ENCODE measurements at places on chromosomes 7 and 10.
A peak's percentile ranks its signal among the peaks of the same experiment; 100 is the strongest.

DNA sequence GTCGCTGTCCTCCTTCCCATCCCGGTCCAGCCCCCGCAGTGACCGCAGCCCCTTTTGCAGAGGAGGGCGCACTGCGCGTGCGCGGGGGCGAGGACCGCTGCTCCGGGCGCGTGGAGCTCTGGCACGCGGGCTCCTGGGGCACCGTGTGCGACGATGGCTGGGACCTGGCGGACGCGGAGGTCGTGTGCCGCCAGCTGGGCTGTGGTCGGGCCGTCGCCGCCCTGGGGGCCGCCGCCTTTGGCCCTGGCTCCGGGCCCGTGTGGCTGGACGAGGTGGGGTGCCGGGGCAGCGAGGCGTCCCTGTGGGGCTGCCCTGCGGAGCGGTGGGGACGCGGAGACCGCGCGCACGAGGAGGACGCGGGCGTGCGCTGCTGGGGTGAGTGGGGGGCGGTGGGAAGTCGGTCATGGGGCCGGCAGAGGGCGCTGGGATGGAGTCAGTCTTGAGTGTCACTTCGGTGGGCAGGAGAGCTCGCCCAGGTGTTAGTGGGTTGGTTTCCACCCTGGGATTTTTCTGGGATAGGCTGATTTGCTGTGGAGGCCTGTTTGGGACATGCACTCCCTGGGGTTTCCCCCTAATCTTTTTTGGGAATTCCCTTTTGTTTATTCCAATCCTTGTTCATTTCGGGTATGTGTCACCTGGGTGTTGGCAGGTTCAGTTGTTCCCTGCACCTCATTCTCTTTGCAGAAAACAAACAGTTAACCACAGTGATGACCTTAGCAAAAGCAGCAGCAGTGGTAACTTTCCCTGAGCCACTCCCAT, 11.6 kb downstream of the SCART1 start:
- no peak for DNase-seq

DNA sequence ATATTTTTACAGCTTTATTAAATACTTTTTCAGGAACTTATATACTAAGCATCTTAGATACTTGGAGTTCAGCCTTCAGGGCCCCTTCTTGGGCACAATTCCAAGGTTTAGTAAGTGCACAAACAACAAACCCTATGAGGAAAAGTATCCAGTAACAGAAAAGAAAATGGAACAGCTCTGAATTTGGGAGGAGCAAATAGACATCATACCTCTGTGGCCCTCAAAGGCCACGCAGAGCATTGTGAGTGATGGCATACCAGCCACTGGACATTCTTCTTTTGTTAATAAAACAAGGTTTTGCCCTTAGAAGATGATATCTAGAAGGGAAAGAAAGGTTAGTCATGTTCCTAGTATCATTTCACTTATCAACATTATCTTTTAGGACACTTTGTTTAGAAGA, 46.0 kb downstream of the ST7 start:
- DNase-seq, result no peak

GRCh38 chr7:137151041-137151689, 192.4 kb downstream of the PTN start:
- no peak for DNase-seq

- peak; percentile 89 for DNase-seq
These were observed 42.8 kb downstream of the GRB10 start for GRCh38 chr7:50739744-50740435.

GRCh38 chr7:143193880-143194279, 10.7 kb downstream of the TAS2R39 start:
- DNase-seq, result no peak

GRCh38 chr10:17119845-17120244, 9.8 kb downstream of the CUBN start:
- no peak for DNase-seq

DNA sequence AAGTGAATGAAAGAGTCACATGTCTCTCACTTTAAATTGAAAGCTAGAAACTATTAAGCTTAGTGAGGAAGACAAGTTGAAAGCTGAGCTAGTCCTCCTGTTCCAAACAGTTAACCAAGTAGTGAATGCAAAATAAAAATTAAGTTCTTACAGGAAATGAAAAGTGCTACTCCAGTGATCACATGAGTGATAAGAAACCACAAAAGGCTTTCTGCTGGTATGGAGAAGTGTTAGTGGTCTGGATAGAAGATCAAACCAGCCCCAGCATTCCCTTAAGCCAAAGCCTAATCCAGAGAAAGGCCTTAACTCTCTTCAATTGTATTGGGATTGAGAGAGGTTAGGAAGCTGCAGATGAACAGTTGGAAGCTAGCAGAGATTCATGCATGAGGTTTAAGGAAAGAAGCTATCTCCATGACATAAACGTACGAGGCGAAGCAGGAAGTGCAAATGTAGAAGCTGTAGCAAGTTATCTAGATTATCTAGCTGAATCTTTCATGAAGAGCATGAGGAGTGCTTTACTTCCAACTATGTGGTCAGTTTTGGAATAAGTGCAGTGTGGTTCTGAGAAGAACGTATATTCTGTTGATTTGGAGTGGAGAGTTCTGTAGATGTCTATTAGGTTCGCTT, 261.6 kb downstream of the MDFIC start:
- DNase-seq, result peak; percentile 21

GRCh38 chr10:44011603-44011981, 362.9 kb upstream of the ZNF32 start:
- no peak for DNase-seq

DNA sequence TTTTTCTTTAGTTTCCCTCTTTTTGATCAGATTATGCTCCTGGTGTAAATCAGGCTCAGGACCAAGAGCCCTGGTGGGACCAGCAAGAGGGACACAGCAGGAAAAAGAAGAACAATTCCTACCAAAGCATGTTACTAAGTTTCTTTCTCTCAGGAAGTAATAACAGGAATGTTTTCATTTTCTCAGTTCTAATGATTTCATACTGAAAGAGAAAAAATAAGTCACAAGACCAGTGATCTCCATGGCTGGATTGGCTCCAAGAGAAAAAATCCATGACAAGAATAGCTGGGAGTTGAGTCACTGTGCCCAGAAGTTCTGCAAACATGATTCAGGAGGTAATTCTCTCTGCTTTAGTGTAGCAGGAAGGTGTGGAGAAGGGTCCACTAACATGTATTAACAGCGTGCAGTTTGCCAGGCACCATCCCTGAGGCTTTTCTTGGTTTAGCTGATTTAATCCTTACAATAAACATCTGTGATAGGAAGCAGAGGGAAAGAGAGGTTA, 23.8 kb upstream of the IFIT2 start:
- no peak for DNase-seq

DNA sequence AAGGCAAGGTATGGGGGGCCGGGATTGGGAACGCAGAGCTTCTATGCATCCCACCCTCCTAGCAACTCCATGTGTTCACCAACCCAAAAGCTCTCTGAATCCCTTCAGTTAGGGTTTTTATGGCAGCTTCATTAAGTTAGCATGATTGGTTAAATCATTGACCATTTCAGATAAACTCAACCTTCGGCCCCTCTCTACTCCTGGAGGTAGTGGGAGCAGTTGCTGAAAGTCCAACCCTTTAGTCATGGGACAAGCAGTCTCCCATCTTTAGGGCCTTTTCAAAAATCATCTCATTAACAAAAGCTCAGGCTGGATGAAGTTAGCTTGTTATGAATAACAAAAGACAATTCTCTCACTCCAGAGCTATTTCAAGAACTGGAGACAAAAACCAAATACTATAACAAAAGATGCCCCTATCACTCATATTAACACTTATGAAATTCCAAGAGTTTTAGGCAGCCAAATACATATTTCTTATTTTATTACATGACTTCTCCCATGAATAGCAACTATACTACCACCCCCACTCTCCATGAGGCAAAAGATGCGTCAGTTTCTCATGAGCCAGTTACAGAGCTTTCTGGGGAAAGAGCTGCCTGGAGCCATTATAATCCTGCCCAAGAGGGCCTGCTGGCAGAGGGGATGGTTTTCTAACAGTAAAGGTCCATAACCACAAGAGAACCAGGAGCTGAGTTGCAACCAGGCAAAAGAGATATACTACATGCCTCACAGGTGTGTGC, 44.6 kb downstream of the SLC16A12 start:
- DNase-seq, result no peak

DNA sequence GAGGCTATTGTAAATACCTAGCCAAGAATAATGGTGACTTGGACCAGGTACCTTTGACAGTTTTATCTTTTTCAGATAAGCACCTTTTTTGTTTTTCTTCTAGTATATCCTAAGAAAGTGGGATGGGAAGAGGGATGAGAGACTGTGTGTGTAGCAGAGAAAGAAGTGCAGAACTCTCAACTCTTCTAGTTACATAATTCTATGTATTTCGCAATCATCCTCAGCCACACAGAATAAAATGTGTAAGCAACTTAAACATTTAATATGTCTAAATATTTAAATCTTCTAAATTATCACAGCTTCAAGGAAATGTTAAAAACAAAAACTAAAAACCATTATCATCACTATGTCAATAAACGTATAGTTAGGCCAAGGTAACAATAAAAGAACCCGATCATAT, 42.6 kb upstream of the GSAP start:
- no peak for DNase-seq

GRCh38 chr7:132654150-132654549, 77.9 kb upstream of the PLXNA4 start:
- peak; percentile 16 for DNase-seq

GRCh38 chr10:113161066-113161465, 211.0 kb downstream of the TCF7L2 start:
- DNase-seq, result no peak

- DNase-seq, result no peak
These were observed 172.5 kb upstream of the INSYN2A start for GRCh38 chr10:127368929-127369328.

DNA sequence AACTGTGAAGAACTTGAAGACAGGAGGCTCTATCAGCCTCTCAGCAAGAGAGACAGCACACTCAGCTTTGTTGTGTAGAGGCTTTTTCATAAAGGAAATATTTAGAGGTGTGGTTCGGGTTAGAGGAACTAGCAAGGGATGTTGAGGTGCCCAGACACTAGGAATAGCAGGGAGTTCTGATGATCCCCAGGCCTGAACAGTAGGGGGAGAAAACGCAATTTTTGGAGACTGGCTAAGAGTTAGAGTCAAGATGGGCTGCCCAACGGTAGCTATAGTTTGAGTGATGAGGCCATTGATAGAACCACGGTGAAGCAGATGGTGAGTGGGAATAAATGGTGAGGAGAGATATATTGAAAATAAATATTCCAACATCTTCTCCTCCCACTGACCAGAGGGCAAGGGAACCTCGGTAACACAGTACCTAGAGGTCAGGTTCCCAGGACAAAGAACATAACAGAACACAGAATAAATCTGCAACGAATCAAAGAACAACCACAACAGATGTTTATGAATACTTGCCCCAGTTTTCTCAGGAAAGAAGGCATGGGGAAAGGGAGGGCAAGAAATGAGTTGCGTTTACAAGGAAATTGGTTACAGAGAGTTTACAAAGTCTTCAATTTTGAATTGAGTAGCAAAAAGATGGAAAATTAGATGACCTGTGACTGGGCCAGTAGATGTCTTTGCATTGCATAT, 24.2 kb upstream of the BPGM start:
- no peak for DNase-seq

DNA sequence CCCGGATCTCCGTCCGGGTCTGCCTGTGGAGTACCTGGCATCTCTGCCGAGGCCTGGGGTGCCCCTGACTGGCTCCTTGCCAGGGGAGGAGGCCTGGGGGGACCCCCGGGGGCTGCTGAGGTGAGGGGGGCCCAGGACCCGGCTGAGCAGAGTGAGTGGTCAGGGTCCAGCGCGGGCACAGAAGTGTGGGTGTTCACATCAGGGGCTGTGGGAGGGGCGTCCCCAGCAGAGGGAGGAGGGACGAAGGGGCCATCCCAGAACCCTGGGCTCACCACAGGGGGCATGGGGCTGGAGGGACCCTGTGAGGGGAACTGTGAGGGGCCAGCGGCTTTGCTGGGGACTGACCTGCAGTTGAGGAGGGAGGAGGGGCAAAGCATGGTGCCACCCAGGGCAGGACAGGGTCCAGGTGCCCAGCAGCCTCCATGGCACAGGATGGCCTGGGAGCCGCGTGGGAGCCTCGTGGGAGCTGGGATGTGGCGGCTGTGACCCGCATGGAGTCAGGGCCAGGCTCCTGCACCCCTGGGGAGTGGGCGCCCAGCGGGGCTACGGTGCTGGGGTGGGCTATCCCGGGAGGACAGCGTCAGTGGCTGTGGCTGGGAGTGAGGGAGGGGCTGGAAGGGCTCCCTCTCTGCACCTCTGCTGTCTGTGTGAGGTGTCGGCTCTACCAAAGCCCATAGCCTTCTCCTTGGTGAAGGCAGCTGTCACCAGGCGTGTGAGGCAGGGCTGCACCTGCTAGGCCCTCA, 91.2 kb downstream of the DNAJB6 start:
- DNase-seq, result no peak

DNA sequence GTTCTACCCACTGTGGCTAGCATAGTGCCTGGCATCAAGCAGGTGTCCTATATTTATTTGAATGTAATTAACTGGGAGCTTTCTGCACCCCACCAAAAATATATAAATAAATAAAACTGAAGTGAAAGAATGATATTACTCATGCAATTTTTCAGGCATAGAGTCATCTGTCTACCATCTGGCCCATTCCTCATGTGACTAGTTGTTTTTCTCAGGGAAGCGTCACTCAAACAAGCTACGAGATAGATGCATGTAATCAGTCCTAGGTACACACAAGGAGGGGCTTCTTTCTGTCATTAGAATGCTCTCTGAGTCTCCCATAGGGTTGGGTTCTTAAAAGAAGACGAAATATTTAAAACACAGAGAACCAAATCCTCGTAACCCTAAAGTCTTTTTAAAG, 255.5 kb upstream of the KMT2E start:
- no peak for DNase-seq

GRCh38 chr7:150754951-150755350, 17.7 kb downstream of the GIMAP5 start:
- no peak for DNase-seq

DNA sequence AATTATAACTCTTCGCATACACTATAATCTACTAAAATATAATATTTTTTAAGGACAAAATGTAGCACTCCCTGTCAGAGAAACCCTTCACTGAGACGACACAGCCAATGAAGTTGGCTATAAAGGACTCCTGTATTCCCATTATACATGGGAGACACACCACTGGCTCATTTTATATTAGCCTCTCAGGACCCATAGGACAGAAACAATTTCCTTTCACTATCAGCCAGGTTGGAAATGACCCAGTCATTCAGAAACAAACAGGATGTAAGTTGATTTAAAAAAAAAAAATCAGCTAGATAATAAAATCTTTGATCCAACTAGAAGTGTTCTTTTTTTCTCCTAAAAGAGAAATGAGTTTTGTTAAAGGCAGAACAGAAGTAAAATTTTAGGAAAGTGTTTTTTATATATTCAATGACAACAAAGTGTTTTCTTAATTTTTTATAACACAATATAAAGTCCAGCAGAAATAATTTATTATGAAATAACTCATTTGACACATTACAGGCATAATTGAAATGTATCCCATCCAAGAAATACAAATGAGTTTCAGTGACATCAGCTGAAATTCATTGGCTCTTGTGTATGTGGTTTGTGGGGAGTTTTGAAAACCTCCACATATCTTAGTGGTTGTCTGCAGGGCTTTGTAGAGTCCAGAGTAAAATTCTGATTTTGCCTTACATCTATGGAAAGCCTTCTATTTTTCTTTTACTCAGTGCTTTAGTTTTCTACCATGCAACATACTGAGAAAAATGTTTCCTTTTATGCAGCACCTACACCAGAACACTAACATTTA, 64.1 kb downstream of the CTTNBP2 start:
- DNase-seq, result no peak

All from CD4-positive, alpha-beta T cell treated with Interleukin-17A for 1 hour (primary cell).